ENCODE measurements at places on chromosomes 1 and 21.

DNA sequence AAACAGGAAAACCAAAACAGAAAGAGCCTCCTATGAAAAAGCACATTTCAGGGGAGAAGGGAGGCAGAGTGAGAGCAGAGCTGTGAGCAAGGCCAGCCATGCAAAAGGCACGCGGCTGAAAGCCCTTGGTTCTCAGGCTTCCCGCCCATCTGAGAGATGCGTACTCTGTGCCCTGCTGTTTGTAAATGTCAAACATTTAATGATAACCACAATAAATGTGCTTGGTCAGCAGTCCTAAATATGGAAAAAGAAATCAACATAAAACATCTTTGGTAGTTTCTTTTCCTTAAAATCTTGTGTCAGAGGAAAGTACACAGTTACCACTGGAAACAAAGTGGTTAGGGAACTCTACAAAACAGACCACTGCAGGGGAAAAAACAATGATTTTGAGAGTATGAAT lies 283.1 kb downstream of the DSCAM start:
- DNase-seq = no peak

DNA sequence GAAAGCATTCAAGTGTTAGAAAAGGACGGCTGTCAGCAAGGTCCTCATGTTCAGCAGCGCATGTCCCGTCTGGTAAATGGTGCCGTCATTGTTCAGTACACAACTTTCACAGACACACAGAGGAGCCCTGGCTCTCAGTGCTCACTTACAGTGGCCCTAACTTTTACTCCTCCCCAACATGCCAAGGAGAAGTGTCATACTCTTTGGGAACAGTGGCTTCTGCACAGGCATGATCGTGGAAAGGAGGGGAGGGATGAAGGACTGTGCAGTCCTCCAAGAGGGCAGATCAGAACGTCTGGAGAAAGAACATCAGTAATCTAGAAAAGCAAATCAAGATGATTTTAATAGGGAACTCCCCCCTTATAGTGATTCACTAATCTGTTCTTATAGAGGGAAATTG lies 3.8 kb upstream of the GRHL3 start:
- DNase-seq = no peak

DNA sequence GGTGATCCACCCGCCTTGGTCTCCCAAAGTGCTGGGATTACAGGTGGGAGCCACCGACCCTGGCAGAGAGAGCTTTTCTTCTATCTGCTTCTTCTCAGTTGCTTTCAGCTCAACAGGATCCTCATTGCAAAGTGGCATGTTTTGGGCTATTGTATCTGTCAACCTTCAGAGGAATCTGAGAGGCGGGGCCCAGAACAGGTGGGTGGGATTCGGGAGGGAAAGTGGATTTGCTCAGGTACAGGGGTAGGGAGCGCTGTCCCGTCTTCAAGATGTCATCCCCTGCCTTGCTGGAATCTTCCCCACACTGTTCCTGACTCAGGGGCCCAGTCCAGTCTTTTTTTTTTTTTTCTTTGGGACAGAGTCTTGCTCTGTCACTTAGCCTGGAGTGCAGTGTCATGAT lies 26.9 kb upstream of the RCC2 start:
- no peak for DNase-seq

DNA sequence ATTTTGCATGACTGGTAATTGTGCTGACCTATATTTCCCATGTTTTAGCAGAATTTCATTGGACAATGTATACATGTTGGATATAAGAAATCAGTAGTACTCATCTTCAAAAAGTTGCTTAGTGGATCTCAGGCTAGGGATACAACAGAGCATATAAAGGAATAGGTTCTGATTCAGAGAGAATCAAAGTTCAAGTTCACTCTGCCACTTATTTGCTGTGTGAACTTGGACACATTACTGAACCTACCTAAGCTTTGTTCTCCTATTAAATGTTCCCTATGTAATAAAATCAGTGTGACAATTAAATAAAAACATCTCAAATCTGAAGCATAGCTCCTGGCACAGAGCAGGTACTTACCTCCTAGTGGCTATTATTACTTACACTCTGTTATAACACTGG lies 9.3 kb downstream of the CD58 start:
- no peak for DNase-seq

DNA sequence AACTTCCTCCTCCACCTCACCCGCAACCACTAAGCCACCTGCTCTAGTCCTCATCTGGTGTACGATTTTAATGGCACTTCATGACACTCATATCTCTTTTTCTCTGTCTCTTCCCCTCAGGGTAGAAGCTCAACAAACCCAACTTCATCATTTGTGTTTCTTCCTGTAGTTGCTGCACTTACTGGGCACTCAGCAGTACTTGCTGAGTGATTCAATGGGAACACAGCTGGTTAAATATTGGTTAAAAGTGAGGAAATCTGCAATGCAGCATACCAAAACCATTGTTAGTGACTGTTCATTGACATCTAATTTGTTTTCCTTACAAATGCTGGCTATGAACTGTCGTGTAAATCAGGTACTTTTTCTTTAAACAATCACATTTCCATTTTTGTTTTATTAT lies 541.1 kb upstream of the PRMT6 start:
- DNase-seq = no peak

DNA sequence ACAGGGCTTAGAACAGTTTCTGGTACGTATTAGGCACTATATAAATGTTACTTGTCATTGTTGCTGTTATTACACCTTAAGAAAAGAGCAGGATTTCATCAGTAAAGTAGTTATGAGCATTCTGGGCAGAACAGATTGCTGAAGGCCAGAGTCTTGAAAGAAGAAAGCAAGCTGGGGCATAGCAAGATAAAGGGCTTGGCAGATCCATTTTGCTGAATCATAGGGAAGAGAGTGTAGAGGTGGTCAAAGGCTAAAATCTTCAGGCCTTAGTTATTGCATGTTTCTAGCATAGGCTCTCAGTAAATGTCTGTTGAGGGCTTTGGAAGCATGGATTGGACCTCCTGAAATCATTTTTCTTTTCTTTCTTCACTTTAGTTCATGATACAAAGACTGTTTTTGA lies 67.5 kb downstream of the PLA2G4A start:
- no peak for DNase-seq

DNA sequence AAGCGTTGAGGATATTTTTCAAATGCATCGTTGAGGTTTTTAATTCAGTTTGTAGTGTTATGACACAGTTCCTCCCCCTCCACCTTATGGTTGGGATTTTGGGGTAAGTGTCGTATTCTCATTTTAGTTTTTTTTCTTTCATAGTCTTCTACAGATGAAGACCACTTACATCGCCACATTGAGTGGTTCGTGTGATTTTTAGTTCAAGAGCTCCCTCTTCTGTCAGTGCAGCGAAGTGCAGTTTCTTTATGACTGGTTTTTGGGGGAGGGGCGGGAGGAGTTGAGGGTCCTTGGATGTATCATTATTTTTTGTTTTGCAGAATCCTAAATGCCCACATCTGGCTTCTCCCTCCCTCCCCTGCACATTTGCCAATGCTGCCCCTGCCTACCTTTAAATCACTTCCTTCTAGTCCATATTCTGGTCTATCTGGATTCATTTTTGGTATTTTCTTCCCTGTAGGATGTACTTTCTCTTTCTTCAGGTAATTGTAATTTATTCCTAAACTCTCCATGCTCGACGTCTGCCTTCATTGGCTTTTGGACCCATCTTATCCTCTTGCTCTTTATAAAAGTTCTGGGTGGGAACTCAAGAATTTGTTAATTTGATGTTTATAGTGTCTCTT lies 433.1 kb downstream of the CAMTA1 start:
- DNase-seq = peak; percentile 56

DNA sequence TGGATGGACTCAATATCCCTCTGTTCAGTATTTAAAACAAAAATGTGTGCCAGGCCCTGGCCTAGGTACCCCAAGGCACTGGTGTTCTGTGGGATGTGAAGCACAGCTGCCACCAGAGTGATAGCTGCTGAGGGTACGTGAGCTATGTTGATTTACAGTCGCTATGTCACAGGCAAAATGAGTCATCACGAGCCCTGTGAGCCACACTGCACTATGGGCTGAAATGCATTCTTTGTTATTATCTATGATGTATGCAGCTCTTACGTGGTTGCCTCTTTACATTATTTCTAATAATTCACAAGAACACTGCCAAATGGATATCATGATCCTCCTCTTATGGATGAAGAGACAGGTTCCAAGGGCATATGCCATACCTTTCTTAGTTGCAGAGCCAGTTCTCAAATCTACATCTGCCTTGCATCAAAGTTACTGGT lies 2.1 kb downstream of the TEX38 start:
- no peak for DNase-seq

DNA sequence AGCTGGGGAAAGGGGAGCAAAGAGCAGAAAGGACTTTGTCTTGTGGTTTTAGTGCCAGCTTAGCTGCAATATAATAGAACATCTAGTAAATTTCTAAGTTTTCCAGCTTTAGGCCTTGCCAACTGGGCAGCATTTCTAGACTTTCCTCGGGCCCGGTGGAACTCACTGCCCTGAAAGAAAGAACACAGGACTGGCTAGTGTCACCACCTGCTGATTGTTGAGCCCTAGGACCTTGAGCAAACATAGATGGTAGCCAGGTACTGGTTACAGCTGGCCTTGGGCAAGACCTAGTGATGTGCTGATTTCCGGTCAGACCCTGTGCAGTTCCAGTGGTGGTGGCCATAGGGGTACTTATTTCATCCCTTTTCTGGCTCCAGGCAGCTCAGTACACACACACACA lies 753.2 kb upstream of the B3GALT2 start:
- no peak for DNase-seq

DNA sequence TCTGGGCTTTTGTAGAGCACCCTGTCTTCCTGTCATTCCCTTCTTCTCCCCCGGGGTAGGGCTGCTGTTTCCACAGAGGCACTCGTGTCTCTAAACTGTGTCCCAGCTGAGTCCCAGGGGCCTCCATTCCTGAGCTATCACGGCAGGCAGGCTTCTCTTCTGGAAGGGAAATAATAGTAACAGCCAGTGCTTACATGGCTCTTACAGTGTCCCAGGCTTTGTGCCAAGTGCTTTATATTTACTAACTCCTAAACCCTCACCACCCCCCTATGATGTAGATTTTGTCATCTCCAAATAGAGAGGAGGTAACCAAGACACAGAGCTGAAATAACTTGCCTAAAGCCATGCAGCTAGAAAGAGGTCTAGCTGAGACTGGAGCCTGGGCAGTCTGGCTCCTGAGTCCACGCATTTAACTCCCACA lies 1.4 kb upstream of the CELF3 start:
- peak; percentile 80 for DNase-seq

DNA sequence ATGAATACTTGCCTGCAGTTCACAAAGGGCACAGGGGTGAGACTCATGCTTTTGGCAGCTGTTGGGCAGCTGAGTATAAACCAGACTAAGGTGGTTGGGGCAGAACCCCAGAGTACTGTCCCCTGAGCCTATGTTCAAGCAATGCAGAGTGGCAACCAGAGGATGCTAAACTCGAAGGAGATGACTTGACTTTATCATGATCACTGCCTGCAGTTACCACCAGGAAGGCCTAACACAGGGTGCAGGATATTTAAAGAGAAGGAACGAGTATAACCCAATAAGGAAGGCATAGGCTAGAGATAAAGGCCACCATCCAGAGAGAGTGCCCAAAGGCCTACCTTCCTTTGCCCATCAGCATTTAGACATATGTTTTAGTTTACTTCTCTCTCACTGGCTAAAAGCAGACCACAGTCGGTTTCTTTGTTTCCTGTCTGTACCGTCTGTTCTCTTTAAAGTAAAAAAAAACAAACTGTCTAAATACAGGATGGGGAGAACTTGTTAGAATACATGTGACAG lies 83.3 kb downstream of the MPZL1 start:
- no peak for DNase-seq

DNA sequence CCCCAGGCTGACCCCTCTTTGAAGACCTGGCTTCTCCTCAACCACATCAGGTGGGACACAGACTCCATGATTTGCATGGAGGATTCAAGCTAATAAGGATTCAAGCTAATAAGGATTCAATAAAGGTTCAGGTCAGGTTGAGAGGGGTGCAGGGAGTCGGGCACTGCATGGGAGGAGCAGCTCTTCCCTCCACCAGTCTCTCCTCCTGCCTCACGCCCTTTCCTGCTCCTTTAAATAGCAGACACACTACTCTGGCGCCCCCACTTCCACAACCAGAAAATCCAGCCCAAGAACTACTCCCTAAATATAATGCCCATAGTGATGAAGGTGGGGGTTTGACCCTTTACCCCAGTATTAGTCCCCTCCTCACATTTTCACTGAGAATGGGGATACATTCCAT lies 7.1 kb downstream of the MEX3A start:
- DNase-seq = no peak

GRCh38 chr1:2980073-2980791 lies 41.0 kb upstream of the ACTRT2 start:
- no peak for DNase-seq

- DNase-seq = no peak
Observed at GRCh38 chr1:15407580-15407979, 2.1 kb upstream of the EFHD2 start.

- DNase-seq = no peak
Observed at GRCh38 chr1:162919034-162919433, 58.1 kb upstream of the CCDC190 start.

GRCh38 chr1:239819096-239819495 lies 272.6 kb upstream of the FMN2 start:
- peak; percentile 19 for DNase-seq

DNA sequence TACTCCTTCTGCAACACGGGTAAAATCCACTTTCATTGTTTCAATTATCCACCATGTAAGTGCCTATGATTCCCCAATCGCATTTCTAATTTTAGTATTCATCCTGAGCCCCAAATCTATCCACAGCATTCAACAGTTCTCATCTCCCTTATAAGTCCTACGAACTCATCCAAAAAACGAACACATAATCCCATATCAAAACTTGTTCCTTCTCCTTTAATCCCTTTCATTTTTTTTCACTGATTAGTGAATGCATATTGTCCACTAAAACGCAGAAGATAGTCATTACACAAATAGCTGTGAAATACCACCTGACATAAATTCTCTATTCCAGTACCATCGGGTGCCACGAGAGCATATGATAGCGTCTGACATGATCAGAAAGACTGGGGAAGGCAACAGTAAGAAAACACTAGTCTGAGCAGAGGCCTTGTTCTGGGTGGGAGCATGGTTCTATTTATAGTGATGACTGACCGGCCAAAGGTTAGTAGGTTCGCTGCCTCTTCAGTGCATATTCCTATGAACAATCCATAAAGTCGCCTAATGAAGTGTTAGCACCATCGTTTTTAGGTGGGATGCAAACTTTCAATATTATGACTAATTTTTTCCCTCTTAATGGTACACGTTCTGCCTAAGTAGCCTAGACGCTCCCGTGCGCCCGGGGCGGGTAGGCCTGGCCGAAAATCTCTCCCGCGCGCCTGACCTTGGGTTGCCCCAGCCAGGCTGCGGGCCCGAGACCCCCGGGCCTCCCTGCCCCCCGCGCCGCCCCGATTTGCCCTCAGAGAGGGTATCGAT lies 648 bp downstream of the ATP5PF start:
- peak; percentile 10 for DNase-seq

- no peak for DNase-seq
Observed at GRCh38 chr1:53516181-53516580, 57.0 kb downstream of the DMRTB1 start.

DNA sequence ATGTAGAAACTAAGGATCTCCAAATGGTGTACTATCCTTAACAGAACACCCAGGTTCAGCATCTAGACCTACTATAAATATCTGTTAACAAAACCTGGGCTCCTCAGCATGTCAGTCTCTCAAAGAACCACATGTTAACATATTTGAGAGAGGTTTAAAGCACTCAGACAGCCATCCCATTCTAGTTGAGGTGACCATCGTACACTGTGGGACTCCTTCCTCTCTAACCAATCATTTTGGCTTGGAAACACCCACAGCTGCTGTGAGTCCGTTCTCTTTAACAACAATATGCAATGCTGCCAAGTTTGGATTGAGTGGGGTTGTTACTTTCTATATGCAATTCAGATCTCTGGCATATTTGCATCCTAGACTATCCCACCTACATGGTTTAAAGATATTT lies 105.8 kb downstream of the MRPL39 start:
- DNase-seq = no peak

Data from T47D (cell line).